ENCODE measurements at places on chromosomes 2 and 18. TPM values are rescaled to one million over a fixed set of nuclear protein-coding genes. Genes with fewer than 3 reads are reported as not detected.

Gene ANKRD62
- not detected for total RNA-seq

Gene ABCB11
- total RNA-seq, result 9.2 TPM

Gene GKN2
- not detected for total RNA-seq

Gene TMEM178A
- 3.9 TPM for total RNA-seq

Gene PDE1A
- total RNA-seq, result 4.7 TPM

Gene ITGA4
- 6.3 TPM for total RNA-seq

Gene CTIF
- 27.9 TPM for total RNA-seq

Gene FTCDNL1
- 2.2 TPM for total RNA-seq

Gene SLC5A7
- total RNA-seq, result not detected

Gene DSG1
- total RNA-seq, result 0.70 TPM

Gene PSMA8
- not detected for total RNA-seq

Gene SCG2
- 14.2 TPM for total RNA-seq

Gene ALPI
- total RNA-seq, result 3.9 TPM

Gene CPLX4
- not detected for total RNA-seq

DNA sequence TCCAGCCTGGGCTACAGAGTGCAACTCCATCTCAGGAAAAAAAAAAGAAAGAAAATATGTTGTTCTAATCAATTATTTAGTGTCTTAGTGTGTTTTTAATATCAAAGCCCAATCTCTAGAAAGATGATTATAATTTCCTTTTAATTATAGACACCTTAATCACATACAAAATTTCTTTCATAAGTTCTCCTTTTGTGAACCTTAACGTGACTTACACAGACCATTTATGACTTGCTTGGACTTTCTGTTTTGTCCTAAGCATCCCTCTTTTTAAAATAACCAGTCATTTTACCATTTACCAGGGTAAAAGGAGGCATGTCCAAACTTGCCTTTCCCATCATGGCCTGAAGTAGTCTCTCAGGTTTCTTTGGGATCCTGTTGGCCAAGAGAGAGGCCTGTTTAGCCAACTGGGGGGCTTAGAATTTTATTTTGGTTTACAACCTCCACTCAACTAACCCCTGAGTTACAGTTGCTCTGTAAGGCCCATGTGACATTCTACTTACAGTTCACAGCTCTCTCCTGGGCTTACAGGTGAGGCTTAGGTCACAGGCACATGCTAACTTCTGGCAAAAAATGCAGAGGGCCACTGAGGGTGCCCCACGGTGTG is 23.9 kb upstream of the GPR155 start:
- no peak for DNase-seq

- no peak for DNase-seq
Observed at GRCh38 chr2:147916723-147917122, 71.9 kb downstream of the ACVR2A start.

DNA sequence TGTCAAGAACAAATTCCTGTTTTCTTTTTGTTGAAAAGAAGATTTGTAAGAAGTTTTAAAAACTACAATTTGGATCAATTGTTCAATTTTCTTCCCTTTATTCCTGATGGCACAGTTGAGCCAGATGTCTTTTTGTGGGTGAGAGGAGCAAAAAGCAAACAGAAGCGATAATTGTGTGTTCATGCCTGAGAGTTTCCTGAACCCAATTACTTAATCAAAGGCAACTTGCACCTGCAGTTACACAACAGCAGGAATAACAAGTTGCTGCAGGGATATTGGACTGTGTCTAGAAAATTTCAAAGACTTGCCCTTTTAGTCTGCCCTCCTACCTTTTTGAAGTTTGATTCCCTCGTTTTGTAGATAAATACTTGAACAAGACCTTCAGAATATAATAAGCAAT is 383.6 kb downstream of the DSEL start:
- no peak for DNase-seq

DNA sequence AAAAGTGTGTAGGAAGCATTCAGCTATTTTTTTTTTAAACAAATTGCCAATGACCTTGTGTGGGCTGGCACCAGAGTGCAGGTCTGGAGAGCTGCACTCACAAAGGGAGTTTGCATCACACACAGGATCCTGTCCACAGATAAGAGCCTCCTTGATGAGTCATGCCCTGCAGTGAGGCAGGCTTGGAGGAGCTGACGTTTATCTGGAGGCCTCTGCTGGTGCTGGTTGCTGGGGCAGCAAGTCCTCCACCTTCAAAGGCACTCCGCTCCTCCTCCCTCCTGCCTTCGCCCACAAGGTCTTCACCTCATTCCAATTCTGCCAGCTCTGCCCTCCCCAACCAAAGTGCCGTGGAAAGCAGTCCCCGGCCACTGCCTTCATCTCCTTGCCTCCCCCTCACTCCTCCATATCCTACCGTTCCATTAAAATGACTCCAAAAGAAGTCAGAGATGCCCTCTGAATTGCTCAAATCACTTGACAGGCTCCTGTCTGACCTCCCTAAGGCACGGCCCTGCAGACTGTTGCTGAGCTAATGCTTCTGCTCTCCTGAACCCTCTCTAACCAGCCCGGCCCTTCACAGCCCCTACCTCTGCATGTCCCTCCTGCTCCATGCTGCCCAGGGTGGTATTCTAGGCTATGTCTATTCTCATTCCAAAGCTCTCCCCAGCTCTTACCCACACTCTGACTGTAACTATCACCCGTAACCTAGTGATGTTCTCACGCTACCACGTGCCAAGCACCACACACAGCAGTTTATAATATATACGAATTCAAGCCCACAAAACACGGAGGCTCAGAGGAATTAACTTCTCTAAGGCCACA is 30.9 kb downstream of the LONRF2 start:
- peak; percentile 93 for DNase-seq

DNA sequence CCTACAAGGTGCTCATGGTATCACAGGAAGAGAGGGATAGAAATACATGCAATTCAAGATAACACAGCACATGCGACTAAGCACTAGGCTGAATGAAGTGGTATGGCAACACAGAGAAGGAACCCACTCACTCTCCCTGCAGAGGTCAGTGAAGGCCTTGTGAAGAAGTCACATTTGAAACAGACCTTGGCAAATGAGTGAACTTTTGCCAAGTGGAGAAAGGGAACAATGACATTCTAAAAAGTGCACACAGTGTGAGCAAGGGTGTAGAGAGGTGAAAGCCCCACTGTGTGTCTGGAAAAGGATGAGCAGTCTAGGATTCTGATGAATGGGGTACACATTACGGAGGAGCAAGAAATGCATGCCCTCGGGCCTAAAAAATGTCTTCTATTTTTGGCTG is 23.3 kb downstream of the KLF7 start:
- no peak for DNase-seq

DNA sequence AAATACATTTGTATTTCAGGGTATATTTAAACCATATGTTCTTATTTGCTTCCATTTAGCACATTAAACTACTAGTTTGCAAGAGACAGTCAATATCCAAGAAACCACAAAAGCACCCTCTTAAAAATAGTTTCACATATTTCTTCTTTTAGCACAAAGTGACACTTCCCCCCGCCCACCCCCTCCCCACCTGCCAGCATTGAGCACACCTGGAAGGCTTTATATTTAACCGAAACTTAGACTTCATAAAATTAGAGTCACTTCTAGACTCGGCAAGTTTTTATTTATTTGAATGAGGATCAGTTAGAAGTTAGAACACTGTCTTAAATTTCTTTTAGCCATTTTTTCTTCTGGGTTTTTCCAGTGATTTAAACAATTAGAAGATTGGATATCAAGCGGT is 355.9 kb upstream of the FIGN start:
- DNase-seq, result no peak

DNA sequence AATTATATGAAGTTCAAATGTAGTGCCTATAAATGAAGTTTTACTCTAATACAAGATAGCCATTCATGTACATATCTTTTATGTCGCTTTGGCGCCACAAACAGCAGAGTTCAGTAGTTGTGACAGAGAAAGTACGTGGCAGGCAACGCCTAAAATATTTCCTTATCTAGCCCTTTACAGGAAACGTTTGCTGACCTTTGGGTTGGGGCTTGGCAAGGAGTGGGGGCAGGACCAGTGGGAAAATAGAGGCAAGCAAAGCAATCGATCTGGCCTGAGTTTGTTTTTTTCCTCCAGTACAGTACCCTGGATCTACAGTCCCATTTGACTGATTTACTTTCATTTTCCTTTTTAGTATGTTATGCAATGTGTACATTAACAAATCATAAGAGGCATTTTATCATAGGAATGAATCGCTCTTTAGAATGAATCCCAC is 13.1 kb downstream of the CCDC68 start:
- DNase-seq, result peak; percentile 65

DNA sequence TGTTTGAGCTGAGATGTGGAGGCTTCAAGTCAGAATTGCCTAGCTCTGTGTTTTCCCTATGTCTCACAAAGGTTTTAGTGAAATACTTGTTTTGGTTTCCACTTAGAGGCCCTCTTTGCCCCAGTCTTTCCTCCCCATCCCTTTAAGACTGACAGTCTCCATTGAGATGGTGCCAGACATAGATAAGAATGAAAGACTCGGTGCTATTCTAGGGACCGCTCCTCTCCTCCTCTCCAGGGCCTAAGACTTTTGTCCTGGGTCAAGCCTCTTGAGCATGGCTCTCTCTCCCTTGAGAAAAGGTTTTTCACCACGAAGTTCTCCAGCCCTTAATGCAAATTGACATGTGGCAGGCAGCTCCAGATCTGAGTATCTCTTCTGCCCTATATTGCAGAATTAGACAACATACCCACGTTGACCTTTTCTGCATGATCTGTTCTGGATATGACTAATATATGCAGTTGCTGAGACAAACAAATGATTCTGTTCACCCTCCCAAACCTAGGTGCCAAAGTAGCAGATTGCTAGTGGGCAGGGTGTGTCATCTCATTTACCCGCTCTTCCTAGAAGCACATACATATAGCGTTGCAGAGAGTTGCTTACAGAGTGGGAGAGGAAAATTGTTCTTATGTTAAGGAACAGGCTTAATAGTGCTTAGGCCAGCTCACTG is 47.5 kb upstream of the ACSL3 start:
- no peak for DNase-seq

DNA sequence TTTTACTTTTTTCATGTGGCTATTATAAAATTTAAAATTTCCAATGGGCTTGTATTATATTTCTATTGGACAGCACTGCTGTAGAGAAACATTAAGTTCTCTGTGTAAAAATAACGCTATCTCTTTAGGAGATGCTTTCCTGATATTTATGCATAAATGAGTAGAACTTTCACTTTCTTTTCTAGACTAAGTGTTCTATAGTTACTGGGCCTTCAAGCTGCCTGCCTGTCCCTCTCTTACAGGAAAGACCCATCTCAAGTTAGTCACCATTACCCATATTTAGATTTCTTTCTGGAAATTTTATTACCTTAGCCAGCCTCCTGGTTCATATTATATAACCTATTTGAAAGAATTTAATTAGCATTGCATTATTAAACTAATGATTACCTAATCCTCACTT is 4.8 kb downstream of the ITGA4 start:
- DNase-seq, result no peak

GRCh38 chr2:234137400-234138014 is 87.0 kb downstream of the SPP2 start:
- DNase-seq, result peak; percentile 39

GRCh38 chr2:226671141-226671676 is 128.4 kb downstream of the IRS1 start:
- peak; percentile 29 for DNase-seq
